GM12878 (cell line): ENCODE measurements at places on chromosomes 4 and X. TPM values are rescaled to one million over a fixed set of nuclear protein-coding genes. Genes with fewer than 3 reads are reported as not detected.

The WDR45 gene
- 22.5 and 25.4 TPM in 2 replicates for polyA plus RNA-seq

The NDNF gene
- not detected in 2 replicates for polyA plus RNA-seq

The PRSS48 gene
- polyA plus RNA-seq = not detected in 2 replicates

- DNase-seq = no peak
Observed at GRCh38 chrX:120087289-120088017, 10.0 kb upstream of the RHOXF2B start.

GRCh38 chrX:132639446-132639845 lies 150.6 kb upstream of the MBNL3 start:
- DNase-seq = no peak

GRCh38 chr4:185921583-185922555 lies 109.9 kb upstream of the SORBS2 start:
- no peak for DNase-seq

DNA sequence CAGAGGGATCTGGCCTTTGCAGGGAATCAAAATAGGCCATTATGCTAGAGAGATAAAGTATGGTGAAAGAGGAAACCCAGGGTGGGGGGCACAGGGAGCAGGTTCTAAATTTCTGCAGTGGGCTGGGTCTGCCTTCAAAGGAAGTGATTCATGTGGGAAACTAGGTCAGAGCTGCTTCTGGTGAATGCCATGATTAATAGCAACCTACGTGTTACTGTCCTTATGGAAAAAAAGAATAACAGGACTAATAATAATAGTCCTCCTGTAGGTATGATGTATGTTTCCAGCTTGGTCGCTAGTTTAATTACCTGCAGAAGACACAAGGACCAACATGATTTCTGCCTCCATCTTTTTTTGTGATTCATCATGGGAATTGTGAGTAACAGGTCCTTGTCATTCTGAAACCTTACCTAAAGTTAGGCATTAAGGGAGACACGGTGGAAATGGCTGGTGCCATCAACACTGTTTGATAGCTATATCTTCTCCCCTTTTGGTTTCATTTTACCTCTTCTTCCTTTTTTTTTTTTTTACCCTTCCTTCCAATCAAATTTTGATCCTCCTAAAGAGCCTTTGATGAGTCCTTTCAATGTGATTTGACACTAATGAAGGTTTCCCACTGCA lies 180.4 kb downstream of the CPEB2 start:
- no peak for DNase-seq

DNA sequence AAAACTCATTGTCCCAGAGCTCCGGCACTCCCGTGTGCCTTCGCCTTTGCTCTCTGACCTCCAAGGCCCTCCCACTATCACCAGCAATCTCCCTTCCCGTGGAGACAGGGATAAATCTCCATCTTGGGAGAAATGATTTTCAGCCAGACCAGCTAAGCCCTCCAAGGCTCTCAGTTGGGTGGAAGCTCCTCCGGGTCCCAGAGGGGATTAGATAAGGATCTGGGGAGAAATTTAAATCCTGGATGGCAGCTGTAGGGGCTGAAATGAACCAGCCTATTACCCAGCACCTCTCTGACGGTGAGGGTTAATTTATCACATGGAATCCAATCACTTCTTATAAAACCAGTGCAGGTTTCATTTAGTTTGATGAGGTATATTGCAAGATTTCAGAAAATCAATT lies 366.2 kb downstream of the FBXW7 start:
- no peak for DNase-seq

DNA sequence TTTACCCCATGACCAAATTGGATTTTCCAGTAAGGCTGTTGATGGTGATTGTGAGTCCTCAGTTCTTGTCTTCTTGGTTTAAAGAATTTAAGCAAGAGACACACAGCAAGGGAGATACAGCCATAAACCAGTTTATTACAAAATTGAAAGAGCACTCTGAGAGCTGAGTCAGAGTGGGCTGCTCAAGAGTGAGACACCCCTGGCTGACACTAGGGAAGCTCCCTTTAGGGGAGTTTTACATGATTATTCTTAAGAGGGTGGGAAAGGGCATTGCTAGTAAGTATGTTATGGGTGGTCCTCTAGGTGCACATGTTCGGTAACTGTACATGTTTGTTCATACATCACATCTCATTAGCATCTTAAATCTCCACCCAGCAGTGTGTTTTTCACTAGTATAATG lies 18.8 kb upstream of the ZNF81 start:
- DNase-seq = no peak

DNA sequence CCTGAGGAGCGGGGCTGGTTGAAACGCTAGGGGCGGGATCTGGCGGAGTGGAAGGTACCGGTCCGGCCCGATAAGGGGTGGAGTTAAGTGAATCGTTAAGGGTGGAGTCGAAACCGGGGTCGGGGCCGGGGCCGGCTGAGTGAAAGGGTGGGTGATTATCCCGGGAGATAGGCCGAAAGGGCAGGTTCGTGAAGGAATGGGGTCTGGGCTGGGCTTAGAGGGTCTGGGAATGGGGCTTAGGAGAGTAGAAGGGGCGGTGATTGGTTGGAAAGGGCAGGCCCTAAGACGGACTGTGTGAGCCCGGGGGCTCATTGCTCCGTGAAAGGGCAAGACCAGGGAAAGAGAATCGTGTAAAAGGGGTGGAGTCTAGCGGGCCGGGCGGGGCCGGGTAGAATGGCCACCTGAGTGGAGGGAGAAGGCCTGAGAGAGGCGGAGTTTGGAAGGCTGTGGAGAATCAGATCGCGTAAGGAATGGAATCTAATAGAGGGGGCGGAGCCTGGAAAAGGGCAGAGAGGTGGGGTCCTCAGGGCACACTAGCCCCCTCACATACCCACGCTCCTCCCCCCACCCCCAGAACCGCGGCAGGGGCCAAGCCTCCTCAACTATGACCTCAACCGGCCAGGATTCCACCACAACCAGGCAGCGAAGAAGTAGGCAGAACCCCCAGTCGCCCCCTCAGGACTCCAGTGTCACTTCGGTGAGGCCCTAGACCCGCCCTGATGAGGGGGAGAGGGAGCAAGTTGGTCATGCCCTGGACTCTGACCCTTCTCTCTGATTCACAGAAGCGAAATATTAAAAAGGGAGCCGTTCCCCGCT lies 430 bp downstream of the HDAC6 start:
- peak; percentile 40 for DNase-seq

- DNase-seq = no peak
Observed at GRCh38 chr4:127203562-127204200, 429.1 kb upstream of the INTU start.

- no peak for DNase-seq
Observed at GRCh38 chr4:16544251-16544721, 318.0 kb upstream of the TAPT1 start.
